ENCODE measurements at places on chromosomes 1 and 21.

GRCh38 chr1:175663991-175664390, 79.4 kb downstream of the TNR start:
- no peak for DNase-seq

- no peak for DNase-seq
Observed at GRCh38 chr1:232423591-232423990, 206.3 kb downstream of the SIPA1L2 start.

GRCh38 chr1:59685101-59685500, 129.6 kb upstream of the HOOK1 start:
- DNase-seq, result no peak

DNA sequence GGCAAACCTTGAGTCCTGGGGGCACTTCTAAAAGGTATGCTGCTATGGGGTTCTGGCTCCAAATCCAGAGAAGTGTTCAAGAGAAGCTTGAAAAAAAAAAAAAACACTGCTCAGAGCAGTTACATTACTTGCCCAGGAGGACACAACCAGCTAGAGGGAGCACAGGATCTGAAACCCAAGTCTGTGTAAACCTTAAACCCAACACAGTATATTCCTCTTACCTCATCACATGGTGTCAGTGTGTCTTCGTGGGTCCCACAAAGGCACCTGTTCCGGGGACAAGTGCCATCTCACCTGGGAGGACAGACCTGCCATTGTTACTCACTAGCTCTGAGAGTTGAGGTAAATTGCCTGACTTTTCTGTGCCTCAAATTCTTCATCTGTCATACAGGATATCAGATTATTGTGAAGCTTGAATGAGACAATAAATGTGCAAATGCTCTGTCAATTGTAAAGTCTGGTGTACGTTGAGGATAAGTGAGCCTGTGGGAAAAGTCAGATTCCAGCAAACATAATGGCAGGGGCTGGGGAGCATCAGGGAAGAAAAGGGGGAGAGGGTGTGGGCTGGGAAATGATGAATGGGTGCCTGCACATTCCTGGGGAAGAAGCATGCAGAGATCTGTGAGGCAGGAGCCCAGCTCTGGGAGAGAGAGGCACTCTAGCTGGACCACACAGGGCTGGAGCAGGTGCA, 170.4 kb upstream of the ZC3H12A start:
- no peak for DNase-seq

DNA sequence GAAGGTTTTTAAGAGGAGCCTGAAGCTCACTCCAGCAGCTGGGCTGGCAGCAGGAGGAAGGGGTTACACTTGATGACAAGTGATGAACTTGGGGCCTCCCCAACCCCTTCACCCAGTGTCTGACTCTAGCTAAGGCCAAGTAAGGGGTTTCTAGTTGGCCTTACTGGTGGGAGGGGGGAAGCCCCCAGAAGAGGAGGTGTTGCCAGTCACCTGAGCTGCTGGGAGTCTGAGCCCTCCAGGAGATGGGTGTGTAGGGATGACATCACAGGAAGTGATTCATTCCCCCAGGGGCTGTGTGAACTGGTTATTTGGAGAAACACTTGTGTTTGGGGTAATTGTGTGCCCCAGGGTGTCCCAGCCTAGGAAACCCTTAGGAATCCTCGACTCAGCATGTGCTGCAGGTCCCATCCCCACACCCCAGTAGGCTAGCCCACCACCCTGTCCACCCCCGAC, 3.1 kb downstream of the PADI1 start:
- DNase-seq, result no peak

DNA sequence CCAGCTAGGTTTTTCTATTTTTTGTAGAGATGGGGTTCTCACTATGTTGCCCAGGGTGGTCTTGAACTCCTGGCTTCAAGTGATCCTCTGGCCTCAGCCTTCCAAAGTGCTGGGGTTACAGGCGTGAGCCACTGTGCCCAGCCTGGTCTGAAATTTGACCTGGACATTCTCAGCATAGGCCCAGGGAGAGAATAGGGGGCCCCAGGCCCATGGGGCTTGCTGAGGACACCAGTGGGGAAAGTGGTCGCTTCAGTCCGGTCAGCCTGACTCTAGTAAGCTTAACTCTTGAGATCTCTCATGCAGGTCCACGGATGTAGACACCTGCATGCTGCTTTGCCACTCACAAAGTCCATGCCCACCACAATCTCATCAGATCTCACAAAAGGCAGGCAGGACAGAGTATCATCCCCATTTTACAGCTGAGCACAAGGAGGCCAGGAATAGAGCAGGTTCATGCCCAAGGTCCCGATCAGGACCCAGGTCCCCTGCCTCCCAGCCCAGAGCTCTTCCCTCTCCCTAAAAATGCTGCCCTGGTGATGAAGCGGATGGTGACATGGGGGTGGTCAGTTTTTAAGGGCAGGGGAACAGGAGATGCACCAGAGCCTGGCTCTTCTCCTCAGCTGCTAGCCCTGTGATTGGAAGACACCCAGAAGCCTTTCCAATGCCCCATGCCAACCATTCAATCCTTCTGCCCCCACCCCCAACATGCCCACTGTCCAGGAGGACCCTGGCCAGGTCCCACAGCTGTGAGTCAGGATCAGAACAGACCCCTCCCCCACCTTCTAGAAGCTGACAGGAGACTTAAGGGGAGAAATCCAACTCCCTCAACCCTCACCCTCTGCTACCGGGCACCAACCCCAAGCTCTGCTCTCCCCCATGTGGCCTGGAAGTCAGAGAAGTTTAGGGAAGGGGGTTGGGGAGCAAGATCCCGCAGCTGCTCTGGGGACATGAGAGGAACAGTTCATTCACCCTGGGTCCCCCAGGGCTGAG, 1.8 kb downstream of the FHL3 start:
- DNase-seq, result no peak

DNA sequence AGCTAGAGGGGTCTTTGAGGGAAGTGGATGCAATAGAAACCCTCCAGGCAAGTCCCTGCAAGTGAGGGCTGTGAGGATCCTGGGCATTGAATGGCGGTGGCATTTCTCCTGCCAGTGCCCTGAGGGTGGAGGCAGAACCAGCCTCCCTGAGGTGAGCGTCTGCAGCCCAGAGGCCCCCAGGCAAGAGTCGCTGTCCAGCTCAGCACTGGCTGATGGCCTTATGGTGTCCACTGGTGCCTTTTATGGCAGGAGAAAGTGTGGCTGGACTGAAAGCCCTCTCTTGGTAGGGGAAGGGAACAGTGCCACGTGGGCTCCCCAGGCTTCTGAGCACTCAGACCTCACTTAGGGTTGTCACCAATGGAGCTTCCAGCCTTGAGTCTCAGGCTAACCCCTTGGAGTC, 77.3 kb downstream of the SH3BGR start:
- DNase-seq, result no peak

DNA sequence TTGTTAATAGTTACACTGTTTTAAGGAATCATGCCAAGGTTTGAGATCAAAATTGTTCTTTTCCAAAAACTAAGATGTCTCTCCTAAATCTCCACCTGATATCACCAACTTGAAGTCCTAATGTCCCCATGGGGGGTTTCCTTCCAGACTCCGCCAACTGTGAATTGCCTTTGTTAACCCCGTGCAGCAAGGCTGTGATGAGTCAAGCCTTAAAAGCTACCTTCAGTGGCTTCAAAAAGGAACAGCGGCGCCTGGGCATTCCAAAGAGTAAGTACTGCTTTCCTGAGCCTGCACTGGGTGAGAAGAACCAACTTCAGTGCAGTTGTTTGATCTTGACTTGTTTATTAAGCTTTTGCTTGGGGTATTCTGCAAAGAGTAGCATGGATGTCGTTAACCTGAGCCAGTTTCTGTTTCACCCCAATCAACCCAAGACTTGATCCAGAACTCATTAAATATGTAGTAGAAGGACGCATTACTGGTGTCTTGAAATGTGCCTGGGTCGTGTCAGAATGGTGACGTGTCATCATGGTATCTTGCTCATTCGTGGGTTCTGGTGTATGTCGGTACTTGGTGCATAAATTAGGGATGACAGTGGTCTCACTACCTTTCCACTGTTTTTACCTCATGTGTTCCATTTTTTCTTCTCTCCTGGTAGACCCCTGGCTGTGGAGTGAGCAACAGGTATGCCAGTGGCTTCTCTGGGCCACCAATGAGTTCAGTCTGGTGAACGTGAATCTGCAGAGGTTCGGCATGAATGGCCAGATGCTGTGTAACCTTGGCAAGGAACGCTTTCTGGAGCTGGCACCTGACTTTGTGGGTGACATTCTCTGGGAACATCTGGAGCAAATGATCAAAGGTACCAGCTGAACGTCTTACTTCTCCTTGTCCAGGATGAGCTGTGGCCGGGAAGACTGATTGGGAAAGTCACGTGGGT, 8.7 kb downstream of the ETS2 start:
- DNase-seq, result no peak

- DNase-seq, result no peak
Observed at GRCh38 chr1:31765041-31765467, 914 bp upstream of the ADGRB2 start.

- DNase-seq, result no peak
Observed at GRCh38 chr1:161307892-161308638, 1.7 kb downstream of the MPZ start.

- DNase-seq, result no peak
Observed at GRCh38 chr1:199089393-199090122, 450.7 kb downstream of the PTPRC start.

- no peak for DNase-seq
Observed at GRCh38 chr1:55466921-55467320, 251.8 kb upstream of the USP24 start.

DNA sequence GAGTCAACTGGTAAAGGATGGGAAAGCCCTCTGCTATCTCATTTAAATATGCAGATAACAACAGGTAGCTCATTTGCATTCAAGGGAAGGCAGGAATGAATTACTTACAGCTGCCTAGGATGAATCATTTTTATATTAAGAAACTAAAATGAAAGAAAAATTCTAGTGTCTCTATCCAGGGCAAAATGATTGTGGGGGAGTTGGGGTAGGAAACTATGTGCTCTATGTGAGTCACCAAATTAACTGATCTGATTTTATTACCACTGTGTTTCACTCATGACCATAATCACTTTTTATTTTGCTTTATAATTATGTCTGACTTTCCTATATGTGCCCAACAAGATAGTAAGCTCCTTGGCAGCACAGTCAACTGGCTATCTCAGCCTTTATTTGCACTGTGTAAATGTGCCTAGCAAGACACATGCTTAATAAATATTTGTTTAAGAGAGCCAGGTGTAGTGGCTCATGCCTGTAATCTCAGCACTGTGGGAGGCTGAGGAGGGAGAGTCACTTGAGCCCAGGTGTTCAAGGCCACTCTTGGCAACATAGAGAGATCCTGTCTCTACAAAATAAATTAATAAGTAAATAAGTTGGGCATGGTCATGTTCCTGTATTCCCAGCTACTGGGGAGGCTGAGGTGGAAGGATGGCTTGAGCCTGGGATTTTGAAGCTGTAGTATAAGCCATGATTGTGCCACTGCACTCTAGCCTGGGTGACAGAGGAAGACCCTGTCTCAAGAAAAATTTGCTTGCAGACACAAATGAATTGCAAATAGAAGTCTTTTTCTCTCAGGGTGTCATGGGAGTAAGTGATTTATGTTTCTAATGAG, 84.1 kb downstream of the SPAG17 start:
- DNase-seq, result no peak

Measured in stimulated activated CD4-positive, alpha-beta T cell treated with anti-CD3 and anti-CD28 coated beads, Interleukin-1b, Interleukin-23, amount 100 ng/mL, for 1 hour (primary cell).